ENCODE measurements at places on chromosomes 1 and 21.

- no peak for DNase-seq
Observed at GRCh38 chr1:245671966-245672767, 517.4 kb downstream of the KIF26B start.

GRCh38 chr1:60899464-60899863 is 182.9 kb upstream of the NFIA start:
- DNase-seq = no peak

DNA sequence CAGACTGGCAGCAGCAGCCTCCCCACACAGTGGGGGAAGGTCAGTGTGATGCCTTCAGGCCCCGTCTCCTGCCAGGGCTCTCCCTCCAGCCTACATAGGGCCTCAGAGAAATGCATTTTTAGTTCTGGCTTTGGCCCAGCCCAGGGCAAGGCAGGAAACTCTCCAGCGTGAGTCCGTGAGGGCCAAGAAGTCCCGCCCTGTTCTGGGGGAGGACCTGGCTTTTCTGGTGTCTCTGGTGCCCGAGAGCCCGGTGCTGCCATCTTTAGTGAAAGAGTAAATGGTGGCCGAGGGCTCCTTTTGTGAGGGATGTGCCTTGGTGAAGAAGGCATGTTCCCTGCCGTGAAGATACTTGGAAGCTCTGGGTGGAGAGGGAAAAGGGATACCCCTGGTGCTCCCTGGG is 14.8 kb upstream of the DIP2A start:
- no peak for DNase-seq

DNA sequence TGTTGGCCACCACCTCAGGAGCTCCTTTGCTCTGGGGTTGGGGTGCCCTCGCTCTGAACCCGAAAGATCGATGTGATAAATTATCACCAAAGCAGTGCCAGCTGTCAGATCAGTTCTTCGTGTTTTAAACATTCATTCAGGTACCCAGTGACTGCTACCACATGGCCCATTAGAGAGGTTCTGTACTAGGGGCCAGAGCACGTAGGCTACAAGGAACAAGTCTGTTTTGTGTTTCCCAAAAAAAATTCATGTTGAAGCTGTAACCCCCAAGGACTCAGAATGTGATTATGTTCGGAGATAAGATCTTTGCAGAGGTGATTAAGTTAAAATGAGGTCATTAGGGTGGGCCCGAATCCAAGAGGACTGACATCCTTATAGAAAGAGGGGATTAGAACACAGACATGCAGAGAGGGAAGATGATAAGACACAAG is 526.9 kb downstream of the NPHP4 start:
- no peak for DNase-seq

DNA sequence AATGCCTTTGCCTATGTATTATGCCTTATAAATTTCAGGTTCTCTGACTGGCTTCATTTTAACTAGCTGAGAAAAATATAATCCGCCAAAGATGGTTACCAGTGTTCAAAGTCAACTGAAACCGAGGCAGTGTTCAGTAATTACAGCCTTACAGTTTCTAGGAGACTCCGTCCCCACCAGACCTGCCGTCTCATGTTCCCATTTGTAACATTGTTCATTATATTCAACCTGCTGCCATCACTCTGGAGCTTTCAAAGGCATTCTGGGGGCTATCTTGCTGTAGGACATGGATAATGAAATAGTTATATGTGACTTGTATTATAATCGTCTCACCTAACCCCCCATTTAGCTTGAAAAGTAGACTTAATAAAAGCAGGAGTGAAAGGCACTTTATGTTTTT is 302.5 kb downstream of the RWDD3 start:
- no peak for DNase-seq

DNA sequence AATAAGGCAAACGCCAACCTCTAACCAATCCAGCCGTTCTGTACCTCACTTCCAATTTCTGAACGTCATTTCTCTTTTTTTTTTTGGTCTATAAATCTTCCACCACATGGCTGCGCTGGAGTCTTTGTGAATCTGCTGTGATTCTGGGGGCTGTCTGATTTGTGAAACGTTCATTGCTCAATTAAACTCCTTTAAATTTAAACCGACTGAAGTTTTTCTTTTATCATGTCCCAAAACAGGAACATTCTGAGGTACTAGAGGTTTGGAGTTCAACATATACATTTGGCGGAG is 65.5 kb upstream of the BACH1 start:
- no peak for DNase-seq

GRCh38 chr1:58204284-58204683 is 342.2 kb downstream of the OMA1 start:
- DNase-seq = no peak

DNA sequence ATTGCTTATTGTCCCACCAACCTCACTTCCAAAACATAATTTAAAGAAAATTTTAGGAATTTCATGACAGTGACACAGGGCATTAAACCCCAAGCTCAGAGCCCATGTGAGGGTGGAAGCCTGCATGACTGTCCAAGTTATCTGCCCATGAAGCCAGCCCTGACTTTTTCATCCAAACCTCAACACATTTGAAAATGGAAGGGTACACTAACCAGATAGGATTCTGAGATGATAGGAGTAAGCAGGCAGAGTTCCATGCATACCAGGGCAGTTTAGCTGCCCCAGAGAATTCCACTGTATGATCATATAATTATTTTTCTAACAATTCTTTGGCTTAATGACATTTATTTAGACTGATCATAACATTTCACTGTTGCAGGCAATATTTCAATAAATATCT is 986.0 kb downstream of the TTLL7 start:
- no peak for DNase-seq

DNA sequence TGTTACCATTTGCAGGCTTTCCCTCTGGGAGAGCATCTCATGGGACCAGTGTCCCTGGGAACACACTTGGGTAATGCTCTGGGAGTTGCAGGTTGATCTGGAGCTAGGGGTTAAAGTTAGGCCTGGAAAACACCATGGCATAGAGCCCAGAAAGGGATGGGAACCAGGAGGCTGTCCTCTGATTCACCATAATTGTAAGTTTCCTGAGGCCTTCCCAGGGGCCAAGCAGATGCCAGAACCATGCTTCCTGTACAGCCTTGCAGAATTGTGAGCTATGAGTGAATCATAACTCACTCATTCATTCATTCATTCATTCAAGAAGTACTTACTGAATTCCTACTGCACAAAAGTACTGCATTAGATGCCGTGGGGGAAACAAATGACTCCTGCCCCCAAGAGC is 50.0 kb downstream of the LACTBL1 start:
- no peak for DNase-seq

GRCh38 chr1:178908358-178908757 is 37.5 kb upstream of the ANGPTL1 start:
- no peak for DNase-seq

DNA sequence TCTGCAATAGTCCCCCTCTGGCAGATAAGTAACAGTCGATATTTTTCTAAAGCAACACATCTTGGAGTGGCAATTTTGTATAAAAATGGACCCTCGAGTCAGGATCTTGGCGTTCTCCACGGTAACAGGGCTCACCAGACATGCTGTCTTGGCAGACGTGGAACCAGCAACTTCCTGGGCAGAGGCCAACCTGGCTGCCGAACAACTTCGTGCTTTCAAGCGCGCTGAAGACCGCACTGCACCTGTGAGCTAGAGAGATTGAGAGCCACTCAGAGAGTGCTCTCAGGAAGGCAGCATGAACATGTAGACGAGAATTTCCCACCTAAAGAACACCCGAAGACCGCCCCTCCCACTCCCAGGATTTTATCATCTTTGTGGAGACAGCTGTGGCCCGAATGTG is 7.3 kb downstream of the C1orf174 start:
- no peak for DNase-seq

DNA sequence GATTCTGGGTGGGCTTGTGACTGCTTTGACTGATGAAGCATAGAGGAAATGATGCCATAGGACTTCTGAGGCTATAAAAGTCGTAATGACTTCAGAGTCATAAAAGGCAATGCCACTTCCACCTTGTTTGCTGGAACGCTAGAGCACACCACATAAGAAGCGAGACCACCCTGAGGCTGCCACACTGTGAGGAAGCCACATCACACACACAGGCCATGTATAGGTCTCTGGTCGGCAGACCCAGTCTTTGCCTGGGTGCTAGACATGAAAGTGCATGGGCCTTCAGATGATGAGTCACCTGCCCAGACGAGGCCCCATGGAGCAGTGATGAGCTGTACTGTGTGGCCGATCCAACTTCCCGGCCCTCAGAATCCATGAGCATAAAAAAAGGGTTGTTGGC is 14.2 kb upstream of the KANK4 start:
- DNase-seq = no peak

DNA sequence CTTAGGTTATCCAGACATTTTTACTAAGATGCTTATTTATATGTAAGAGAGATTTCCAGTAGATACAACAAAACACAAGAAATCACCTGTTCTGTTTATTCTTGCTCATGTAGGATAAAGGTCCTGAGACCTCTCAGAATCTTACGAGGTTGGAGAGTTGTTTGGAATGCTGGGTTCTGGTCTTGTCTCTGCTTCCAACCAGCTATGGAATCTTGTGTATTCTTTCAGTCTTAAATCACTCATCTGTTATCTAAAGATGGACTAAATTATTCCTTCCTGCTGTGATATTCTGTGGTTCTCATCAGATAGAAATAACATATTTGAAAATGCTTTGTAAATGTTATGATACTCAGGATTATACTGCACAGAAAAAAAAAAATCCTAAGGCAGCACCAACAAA is 21.3 kb downstream of the GNAT2 start:
- DNase-seq = no peak

- peak; percentile 27 for DNase-seq
Observed at GRCh38 chr1:1157914-1158710, 15.6 kb upstream of the TTLL10 start.

DNA sequence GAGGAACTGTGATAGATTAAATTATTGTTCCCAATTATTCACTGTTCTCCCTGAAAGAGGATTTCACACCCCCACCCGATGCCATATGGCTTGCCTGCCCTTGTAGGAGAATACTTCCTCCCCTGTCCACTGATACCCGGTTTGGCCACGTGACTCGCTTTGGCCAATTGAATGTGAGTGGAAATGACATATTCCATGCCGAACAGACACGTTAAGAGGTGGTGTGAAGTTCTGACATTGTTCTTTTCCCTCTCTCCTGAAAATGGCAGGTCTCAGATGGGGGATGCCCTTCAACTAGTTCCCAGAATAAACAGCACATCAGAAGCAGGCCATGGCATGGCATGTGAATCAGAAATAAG is 5.3 kb downstream of the STUM start:
- DNase-seq = no peak

- no peak for DNase-seq
Observed at GRCh38 chr1:211903490-211904245, 73.1 kb upstream of the LPGAT1 start.

- DNase-seq = no peak
Observed at GRCh38 chr1:88291611-88292354, 392.3 kb upstream of the PKN2 start.

GRCh38 chr1:201648066-201648906 is 109.4 kb downstream of the NAV1 start:
- no peak for DNase-seq

GRCh38 chr1:30654188-30654587 is 69.2 kb downstream of the MATN1 start:
- no peak for DNase-seq

- DNase-seq = no peak
Observed at GRCh38 chr1:235875036-235875597, 8.4 kb upstream of the LYST start.

DNA sequence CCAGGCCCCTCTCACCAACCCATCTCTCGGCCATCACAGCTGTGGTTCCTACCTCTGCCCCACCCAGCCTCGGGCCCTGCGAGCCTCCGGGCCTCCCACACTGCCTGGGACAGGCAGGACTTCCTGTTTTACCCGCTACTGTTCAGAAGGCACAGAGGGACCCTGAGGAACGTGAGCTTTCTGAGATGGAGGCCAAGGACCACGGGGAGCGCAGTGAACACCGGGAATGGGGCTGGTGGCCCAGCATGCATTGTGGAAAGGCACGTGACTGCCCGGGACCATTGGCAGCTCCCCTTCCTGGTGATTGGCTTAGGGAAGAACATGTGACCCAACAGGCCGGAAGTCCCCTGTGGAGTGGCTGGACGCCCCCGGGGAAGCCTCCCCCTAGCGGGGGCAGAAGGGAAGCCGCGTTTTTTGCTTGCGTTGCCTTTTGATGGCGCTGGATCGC is 7.0 kb downstream of the S100B start:
- DNase-seq = no peak

DNA sequence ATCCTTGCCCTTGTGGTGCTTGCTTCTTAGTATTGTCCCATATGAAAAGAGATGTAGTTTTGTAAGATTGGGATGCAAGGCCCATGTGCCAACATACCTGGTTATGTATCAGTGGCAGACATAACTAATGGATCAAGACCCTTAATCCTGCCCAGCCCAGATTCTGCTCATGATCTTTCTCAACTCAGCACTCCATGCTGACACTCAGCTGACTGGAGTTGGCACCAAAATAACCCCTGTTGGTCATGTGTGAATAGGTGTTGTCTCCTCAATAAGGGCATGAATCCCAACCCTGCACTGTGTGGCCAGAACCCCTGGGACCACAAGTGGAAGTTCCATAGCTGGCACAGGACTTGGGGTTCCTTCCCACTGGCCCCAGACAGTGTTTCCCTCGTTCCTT is 13.9 kb upstream of the CNR2 start:
- DNase-seq = no peak

GRCh38 chr1:29549001-29549400 is 312.7 kb downstream of the PTPRU start:
- DNase-seq = no peak

Measured in CD4-positive, alpha-beta T cell treated with Interleukin-15 for 1 hour (primary cell).